ENCODE measurements at places on chromosomes 6 and 20.

DNA sequence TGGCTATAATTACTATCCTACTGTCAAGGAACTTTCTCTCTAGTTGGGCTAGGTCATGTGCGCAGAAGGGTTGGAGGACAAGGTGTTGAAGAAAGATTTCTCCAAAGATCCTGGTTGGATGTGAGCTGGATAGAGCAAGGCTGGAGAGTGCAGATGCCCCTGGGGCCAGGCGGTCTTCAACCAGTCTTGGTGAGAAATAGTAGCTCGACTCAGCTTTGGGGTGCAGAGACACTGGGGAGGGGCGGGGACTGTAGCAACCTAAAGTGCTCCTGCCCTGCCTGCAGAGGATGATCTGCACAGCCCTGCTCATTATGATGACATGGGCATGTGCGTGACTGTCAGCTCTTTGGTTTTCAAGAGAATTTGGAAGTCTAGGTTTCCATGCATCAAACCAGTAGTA lies 35.9 kb downstream of the PHACTR3 start:
- DNase-seq: no peak

- no peak for DNase-seq
Observed at GRCh38 chr6:1003394-1004160, 308.3 kb upstream of the FOXQ1 start.

GRCh38 chr6:110395221-110395620 lies 20.2 kb downstream of the DDO start:
- DNase-seq: no peak

DNA sequence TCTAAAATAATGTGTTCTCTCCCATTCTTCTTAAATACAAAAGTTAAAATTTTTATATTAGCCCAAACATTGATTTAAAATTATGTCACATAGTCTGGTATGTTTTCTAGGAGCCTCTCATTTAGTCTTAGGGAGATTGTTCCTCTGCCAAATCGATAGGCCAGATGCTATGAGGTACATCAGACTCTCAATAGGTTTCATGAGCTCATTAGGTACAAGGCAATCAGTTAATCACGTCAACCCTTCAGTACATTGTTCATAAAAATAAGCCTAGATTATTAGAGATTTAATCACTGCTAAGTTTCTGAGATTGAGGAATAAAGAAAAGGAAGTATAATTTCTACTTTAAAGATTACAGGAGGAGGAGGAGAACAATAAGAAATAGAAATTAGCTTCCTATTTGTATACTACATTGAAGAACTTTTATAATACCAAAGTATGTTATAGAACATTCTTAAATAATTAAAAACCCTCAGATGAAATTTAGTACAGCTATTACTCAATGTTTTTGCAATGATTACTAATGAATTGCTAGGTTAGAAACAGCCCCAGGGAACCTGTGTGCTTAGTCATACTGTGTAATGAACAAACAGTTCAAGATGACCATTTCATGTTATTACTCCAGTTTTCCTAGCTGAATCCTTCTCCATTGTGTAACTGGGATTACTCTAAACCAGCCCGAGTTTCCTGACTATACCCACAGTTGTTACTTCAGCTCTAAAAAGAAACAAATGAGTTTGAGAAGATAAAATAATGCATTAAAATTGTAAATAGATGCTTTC lies 117.0 kb downstream of the BMP5 start:
- DNase-seq: no peak

DNA sequence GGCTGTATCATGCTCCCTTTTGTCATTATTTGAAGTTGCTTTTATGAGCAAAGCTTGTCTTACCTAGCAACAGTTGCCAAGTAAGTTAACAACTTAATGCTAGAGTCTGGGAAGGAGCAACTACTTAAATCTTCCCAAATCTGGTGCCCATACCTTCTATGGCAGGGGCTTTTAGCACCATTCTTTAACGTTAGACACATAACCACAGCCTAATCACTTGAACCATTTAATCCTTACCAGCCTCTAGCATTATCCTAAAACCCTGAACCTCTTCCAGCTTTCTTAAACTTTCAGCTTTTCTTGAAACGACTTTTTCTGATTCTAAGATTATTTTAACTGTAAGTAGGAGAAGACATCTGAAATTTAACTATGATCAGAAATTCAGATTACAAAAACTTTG lies at the start of gene C6orf163:
Gene C6orf163, plus strand, starts transcription at position 83 of the 400 bp plus-strand sequence. Its CDS starts 287 bp downstream, at position 370.
- DNase-seq: no peak

DNA sequence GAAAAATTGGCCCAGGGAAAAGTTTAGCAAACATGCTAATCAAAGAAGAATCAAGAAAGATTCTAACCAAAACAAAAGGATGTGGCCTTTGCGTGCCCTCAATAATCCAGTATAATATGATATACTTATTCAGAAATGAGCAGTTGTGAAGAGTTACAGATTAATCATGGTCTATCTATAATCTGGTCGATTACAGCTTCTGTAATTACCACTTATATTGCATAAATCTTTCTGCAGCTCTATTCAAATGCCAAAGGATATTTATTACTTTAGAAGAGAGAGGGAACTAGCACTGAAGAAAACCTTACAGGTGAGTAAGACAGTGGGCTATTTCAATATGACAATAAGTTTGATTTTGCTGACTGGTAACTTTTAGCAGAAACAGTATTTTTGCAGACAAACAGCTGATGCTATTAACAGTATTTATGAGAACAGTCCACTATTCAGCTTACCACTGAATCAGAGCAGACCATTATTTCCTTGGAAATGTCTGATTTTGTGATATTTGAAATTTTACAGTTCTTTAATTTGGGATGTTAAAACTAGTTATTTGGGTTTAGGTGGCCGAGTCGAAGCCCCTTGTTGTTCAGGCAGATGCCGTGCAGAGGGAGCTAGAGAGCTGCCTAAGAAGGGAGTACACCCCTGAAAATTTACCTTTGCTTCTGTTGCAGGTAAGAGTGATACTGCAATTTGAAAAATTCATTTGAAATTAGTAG lies 92.2 kb downstream of the CEP57L1 start:
- peak; percentile 46 for DNase-seq

- no peak for DNase-seq
Observed at GRCh38 chr6:146775220-146775619, 176.4 kb downstream of the ADGB start.

DNA sequence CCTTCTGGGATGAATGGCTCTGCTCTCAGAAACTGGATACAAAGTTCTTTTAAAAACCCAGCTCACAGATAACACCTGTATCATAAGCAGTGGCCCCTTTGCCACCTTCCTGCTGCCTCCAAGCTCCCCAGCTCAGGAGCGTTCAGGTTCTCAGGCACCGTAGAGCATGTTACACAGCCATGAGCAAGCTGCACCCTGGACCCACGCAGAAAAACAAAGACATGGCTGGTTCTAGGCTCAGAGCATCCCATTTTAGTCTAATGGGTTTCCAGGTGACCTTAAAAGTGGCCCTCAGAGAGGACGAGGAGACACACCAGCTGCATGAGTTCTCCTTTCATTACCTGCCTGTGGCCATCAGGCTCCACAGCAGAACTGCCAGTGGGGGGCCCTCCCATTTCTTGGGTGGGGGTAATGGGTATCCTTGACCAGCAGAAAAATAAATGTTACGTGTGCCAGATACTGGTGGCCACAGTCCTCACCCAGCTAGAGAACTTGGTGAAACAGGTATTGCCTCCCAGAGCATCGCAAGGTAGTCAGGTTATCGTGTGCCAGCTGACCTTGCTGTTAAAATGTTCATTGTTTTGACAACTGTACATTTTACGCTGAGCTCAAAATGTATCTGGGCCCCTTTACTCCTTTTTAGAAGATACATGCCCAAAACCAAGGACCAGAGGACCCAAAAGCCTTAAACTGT lies 7.5 kb downstream of the PSMA7 start:
- no peak for DNase-seq

GRCh38 chr20:1900321-1900801 lies 5.2 kb downstream of the SIRPA start:
- no peak for DNase-seq

- peak; percentile 28 for DNase-seq
Observed at GRCh38 chr6:71288228-71289038, at the start of gene OGFRL1. Gene OGFRL1, plus strand, starts transcription at chr6:71288811. Its CDS starts 126 bp downstream, at chr6:71288937.

DNA sequence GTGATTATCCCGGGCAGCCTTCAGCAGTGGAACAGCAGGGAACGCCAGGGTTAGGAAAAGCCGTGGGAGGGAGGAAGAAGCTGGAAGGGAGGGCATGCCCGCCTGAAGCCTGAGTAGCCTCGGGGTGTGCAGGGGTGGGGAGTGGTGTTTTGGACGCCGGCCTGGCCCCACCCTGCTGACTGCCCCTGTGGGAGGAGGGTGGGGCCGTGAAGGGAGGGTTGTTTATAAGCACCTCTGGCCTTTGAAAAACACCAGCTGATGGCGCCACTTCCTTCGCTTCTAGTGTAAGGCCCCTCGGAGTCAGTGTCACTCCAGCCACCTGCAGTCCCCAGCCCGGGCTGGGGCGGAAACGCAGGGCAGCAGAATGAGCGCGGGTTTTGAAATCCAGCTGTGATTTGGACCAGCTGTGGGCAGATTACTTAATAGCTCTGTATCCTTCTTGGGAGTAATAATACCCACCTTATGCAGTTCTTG lies 52.8 kb upstream of the BMP6 start:
- no peak for DNase-seq

- DNase-seq: no peak
Observed at GRCh38 chr6:158910484-158911440, 89.2 kb downstream of the RSPH3 start.
